ENCODE measurements at places on chromosomes 5 and 9.

GRCh38 chr5:138632900-138633489 lies 57.8 kb upstream of the HSPA9 start:
- peak; percentile 64 for DNase-seq

GRCh38 chr5:118553662-118554061 lies 434.7 kb downstream of the DTWD2 start:
- no peak for DNase-seq

DNA sequence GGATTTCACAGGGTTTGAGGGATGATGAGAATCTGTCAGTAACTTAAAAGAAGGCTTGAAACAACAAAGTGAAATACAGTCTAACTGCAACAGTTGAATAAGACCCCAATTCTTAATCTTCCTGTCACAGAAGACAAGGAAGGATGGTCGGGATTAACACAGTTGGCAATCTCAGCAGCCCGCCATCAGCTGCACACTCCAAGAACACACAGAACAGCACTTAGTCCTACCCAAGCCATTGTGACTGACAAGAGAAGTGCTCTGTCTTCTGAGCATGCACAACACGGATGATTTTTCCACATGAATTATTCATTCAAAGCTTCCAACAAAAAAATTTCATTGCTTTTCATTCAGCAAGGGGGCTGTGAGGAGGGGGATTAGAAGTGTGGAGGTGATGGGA lies 576.1 kb downstream of the TLE4 start:
- DNase-seq, result no peak

- no peak for DNase-seq
Observed at GRCh38 chr5:148923023-148923422, 96.6 kb downstream of the ADRB2 start.

DNA sequence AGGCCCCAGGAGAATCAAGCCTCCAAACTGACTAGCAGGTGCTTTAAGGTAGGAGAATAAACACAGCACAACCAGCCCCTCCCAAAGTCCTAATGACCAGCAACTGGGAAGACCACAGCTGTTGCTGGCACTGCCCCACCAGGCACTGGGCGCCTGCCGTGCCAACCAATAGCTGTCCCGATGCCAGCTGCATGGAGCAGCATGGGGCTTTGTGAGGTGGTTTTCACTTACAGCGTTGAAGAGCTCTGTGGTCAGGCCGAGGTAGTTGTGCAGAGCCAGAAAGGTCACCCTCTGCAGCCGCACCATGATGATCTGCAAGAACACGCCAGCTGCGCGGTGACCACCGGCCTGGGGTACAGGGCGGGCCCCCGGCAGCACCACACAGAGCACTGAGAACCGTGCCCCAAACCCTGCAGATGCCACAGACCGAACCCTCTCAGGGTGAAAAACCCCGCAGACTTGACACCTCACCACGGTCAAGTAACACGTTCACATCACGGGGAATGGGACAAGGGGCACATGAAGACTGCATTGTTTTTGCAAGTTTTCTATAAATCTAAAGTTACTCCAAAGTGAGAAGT lies 28.7 kb downstream of the PNPLA7 start:
- no peak for DNase-seq

DNA sequence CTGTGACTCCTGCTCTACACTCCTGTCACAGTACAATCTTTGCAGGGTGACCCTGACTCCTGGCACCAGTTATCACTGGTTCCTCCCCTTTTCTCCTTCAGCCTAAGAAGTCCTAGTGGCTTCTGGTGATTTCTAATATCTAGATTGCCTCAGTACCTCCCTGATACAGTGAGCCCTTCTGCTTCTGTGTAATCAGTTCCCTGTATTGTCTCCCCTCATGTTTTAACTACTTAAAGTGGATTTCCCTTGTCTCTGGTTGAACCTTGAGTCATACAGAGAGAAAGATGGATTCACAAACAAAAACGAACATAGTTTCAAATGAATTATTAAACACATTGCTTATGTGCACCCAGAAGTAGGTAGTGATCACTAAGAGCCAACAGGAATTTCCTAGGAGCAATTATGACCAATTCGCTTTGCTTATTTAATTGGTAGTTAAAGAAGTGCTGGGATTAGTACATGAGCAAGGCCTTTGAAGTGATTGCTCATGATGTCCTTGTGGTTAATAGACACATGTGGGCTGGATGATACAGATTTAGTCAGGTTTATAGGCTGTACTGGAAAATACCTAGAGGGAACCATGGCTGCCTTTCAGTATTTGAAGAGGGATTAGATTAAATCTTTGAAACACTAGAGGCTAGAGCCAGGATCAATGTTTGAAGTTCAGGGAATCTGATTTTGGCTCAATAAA lies 145.8 kb upstream of the MEF2C start:
- no peak for DNase-seq

DNA sequence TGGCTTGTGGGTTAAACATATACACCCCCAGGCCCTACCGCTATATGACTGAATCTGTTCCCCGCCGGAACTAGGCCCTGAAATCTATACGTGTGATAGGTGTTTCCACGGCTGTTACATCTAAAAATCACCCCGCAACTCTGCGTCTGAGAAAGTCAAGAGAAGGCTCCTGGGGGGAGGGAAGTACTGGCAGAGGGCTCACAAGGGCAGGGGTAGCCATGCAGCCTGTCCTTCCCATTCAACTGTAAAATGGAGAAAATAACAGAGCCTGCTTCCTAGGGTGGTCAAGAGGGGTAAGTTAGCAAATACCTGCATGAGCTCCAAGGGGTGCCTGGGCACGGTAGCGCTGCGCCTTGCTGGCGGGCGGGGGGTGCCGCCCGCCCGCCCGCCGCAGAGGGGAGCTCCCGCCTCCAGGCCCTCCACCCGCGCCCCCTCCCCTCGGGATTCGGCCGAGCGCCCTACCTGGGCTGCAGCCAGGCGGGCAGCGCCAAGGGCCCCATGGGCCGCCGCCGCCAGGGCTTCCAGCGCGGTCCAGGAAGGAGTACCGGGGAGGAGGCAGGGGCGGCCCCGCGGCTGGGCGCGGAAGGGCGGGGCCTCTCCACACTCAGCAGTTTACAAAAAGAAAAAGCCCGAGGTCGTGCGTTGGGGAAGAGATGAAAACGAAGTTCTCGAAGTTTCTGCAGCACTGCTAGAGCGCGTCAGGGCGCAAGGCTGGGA lies at the start of gene HACD4:
Gene HACD4, minus strand, starts transcription at position 550 of the 717 bp plus-strand sequence. Its CDS starts 50 bp downstream, at position 500.
- peak; percentile 69 for DNase-seq

DNA sequence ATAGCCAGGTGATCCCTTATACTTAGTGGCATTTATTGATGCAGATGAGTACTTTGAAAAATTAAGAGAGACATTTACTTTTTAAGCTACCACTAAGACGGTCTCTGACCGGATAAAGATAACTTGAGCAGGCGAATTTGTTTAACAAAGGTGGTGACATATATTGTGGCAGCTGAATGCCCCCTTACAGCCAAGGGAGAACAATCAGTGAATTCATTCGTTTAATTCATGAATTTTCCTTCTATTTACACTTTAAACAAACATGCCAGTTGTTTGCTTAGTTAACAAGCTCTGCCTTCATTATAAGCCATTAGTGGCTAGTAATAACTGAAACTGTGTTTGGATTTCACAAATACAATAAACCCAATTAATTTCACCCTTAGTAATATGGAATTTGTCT lies 187.1 kb downstream of the AOPEP start:
- no peak for DNase-seq
